ENCODE measurements at places on chromosomes 5 and 9. TPM values are rescaled to one million over a fixed set of nuclear protein-coding genes. Genes with fewer than 3 reads are reported as not detected.

DNA sequence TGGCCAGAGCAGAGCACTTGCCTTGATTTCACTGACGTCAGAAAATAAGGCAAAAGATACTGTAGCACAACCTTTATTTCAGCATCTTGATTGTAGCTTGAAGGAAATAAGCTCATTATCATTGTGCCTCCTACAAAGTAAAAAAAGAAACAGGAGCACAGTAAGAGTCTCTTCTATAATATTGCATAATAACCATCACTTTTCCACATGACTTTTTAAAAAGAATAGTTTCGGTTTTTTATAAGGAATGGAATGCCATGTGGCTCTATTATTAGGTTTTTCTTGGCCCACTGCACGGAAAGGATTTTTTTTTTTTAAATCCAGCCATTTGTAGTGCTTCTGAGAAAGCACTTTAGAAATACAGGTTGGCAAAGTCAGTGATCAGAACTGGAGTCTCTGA is 655.3 kb downstream of the LRRC70 start:
- no peaks in the 10 kb centered on the region for H3K4me1 ChIP-seq
- no peaks in the 10 kb centered on the region for H3K27me3 ChIP-seq
- DNase-seq = no peak
- no peak overlapping the region for H3K4me3 ChIP-seq
- H3K36me3 ChIP-seq = no peaks in the 10 kb centered on the region
- no peak overlapping the region for H3K27ac ChIP-seq

- H3K4me3 ChIP-seq = no peak overlapping the region
- H3K27ac ChIP-seq = peak overlapping the region; percentile 10
- no peaks in the 10 kb centered on the region for H3K36me3 ChIP-seq
- DNase-seq = no peak
- peaks cover 16% of the 10 kb centered on the region for H3K4me1 ChIP-seq
Observed at GRCh38 chr5:10275460-10275859, 25.4 kb downstream of the CCT5 start.

DNA sequence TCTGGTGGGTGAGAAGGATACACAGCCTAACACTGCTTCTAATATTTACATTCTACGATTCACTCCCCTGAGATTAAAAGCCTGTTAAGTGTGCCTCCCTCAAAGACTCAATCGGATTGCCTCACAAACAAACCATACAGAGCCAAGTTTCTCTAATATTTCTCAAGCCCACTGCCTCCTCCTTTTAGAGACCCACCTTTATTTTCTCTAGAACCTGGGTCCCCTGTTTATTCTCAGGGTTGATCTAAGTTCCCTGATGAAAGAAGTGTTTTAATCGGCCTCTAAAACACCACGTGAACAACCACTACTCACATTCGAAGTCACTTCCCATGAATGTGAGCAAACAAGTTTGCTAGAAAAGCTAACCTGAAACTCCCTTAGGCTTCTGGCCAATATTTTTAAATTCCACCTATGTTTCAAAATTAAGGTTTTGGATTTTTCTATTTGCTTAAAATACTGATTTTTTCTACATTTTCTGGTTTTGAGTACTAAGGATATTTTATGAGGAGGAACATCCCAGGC is 76.5 kb downstream of the GLIS3 start:
- no peaks in the 10 kb centered on the region for H3K27me3 ChIP-seq
- H3K4me1 ChIP-seq = no peaks in the 10 kb centered on the region
- no peak overlapping the region for H3K27ac ChIP-seq
- no peak for DNase-seq
- H3K36me3 ChIP-seq = no peaks in the 10 kb centered on the region

GRCh38 chr5:68215898-68216244 is 315 bp downstream of the PIK3R1 start:
- DNase-seq = no peak
- no peaks in the 10 kb centered on the region for H3K27me3 ChIP-seq
- peaks cover 37% of the 10 kb centered on the region for H3K4me1 ChIP-seq
- H3K4me3 ChIP-seq = peak overlapping the region; percentile 95
- no peak overlapping the region for H3K27ac ChIP-seq
- H3K36me3 ChIP-seq = peaks cover 14% of the 10 kb centered on the region

The CDH9 gene
- 0.14 TPM for total RNA-seq

DNA sequence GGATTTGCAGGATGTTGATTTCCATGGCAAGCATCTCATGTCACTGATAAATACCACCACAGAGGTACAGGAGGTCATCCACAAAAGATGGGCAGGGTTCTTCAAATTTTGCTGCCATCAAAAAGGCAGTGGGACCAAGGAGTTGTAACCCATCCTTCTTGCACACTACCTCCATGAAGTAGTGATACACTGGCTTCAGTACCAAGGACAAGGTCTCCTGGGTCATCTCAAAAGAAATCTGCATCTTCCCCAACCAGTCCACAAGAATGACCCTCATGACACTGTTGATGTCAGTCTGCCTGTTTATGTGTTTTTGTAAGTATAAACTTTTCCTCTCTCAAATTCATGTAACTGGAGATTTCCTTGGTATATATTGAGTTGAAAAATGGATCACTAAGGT is 298.2 kb downstream of the CDH9 start:
- no peak for DNase-seq
- no peaks in the 10 kb centered on the region for H3K27me3 ChIP-seq
- H3K4me1 ChIP-seq = no peaks in the 10 kb centered on the region
- no peak overlapping the region for H3K27ac ChIP-seq
- H3K36me3 ChIP-seq = no peaks in the 10 kb centered on the region

GRCh38 chr9:124779368-124780059 is 2.6 kb downstream of the OLFML2A start:
- no peak for DNase-seq
- no peaks in the 10 kb centered on the region for H3K36me3 ChIP-seq

- DNase-seq = no peak
- no peak overlapping the region for H3K27ac ChIP-seq
- no peak overlapping the region for H3K4me3 ChIP-seq
- no peaks in the 10 kb centered on the region for H3K27me3 ChIP-seq
- no peaks in the 10 kb centered on the region for H3K36me3 ChIP-seq
- H3K4me1 ChIP-seq = no peaks in the 10 kb centered on the region
Observed at GRCh38 chr9:76424491-76424890, 30.3 kb upstream of the RFK start.

The TMEM8B gene
- total RNA-seq = 23.9 TPM

DNA sequence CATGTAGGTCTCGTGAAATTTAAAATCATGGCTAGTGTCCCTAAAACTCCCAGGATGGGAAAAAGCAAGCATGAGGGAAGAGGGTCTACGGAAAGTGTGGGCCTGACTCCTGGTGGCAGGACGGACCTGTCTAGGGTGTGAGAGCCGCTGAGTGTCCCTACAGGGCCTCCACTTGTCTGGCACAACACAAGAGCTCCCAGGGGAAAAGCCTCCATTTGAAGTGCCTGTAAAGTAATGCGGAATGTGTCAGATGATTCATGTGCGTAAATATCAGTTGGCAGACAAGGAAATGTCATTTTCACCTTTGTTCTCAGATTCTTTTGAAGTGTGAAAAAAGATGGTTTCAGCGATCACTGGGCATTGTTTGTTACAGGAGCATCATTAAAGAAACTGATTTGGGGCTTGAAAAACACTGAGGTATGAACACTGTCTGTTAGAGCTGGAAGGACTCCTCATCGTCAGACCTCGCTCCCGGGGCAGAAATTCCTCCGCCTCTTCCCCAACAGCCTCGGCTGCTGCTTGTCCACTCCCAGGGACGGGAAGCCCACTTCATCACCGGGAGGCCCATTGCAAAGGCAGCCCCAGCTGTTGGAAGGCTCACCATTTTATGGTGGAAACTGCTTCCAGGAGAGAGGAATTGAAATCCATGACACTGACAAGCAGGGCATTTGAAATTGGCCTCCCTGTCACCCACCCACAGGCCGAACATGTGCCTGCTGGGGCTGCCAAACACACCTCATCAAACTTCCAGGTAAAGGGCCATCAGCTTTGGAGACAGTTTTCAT is 240.8 kb downstream of the FSTL4 start:
- H3K4me3 ChIP-seq = no peak overlapping the region
- no peaks in the 10 kb centered on the region for H3K27me3 ChIP-seq
- H3K27ac ChIP-seq = no peak overlapping the region

GRCh38 chr5:83987513-83988292 is 267.0 kb upstream of the HAPLN1 start:
- H3K4me1 ChIP-seq = no peaks in the 10 kb centered on the region
- H3K27ac ChIP-seq = no peak overlapping the region
- no peak for DNase-seq
- no peak overlapping the region for H3K4me3 ChIP-seq
- H3K27me3 ChIP-seq = no peaks in the 10 kb centered on the region

DNA sequence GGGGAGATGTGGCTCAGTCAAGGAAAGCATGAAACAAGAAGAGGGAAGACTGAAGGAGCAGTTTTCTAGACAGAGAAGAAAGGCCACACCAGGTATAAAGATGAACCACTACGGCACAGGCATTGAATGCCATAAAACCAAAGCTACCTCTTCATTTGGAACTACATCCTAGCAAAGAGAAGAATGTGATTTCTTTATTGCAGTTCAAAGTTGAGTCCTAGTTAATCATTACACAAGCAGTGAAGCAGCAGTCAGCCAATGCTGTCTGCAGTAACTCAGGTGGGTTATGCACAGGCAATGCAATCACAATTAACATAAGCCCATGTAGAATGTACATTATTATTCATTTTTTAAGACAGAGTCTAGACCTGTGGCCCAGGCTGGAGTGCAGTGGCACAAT is 21.7 kb upstream of the PCAT7 start:
- no peaks in the 10 kb centered on the region for H3K4me1 ChIP-seq
- H3K27me3 ChIP-seq = no peaks in the 10 kb centered on the region
- H3K27ac ChIP-seq = no peak overlapping the region
- H3K36me3 ChIP-seq = no peaks in the 10 kb centered on the region
- no peak for DNase-seq

The PLAC8L1 gene
- 1.8 TPM for total RNA-seq

- H3K36me3 ChIP-seq = peaks cover 15% of the 10 kb centered on the region
- no peaks in the 10 kb centered on the region for H3K4me1 ChIP-seq
- no peak overlapping the region for H3K27ac ChIP-seq
- no peak for DNase-seq
Observed at GRCh38 chr5:33690374-33691135, 201.2 kb downstream of the ADAMTS12 start.

The LRRC14B gene
- not detected for total RNA-seq

DNA sequence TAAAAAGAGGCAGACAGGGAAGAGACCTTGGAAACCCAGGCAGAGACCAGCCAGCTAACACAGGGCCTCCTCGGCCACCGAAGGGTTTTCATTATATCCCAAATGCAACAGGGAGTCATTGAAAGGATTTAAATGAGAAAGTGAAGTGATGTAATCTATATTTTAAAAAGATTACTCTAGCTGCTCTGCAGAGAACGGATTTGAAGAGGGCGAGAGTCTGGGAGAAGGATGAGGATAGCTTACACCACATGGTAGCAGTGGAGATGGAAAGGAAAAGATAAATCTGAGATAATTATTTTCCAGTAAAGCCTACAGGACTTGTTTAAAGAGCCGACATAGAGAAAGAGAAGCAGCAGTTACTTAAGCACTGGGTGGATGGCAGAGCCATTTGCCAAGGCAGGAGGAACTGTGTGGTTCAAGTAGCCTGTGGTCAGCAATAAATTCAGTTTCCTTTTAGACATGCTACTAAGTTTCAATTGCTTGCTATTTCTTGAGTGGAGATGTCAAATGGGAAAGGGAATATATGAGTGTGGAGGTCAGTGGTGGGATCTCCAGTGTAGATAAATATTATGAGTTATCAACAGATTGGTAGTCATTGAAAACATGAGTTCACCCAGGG is 9.3 kb downstream of the FBN2 start:
- peaks cover 4% of the 10 kb centered on the region for H3K4me1 ChIP-seq
- no peak for DNase-seq
- H3K4me3 ChIP-seq = no peak overlapping the region
- H3K27ac ChIP-seq = no peak overlapping the region

The PDLIM4 gene
- 37.4 TPM for total RNA-seq

- H3K27ac ChIP-seq = no peak overlapping the region
- H3K27me3 ChIP-seq = no peaks in the 10 kb centered on the region
- H3K36me3 ChIP-seq = peaks cover 16% of the 10 kb centered on the region
- no peak for DNase-seq
Observed at GRCh38 chr9:121073038-121073437, 1.7 kb upstream of the CNTRL start.

The JMY gene
- total RNA-seq = 3.0 TPM

The FOXD4 gene
- total RNA-seq = 0.77 TPM

The HACD4 gene
- 0.75 TPM for total RNA-seq

The SPINK13 gene
- total RNA-seq = not detected

DNA sequence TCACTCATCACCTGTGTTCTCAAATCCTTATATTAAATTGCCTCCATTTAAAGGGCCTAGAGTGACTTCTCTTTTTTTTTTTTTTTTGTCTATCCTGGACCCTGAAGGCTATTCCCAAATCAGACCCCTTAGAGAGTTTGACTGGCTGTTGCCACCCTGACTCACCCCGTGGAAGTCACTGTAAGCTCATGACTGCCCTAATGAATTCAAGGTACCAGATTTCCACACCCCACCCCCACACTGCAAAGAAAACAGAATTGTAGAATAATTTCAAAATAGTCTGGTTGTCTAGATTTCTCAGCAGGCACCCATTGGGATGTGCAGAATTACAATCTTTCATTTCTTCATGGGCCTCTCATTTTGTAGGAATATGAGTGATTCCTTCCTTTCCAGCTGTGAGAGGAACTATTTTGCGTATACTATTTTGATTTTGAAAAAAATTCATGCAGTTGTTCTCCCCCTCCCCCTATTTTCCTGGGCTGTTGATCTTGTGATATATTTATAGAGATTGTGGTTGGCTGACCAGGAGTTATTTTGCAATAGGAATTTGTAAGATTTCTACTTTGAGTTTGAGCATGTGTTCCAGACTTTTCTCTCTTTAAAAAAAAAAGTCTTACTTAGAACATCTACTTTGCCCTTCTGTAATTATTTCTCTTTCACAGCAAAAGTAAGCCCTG is 79.1 kb downstream of the ZNF618 start:
- peaks cover 31% of the 10 kb centered on the region for H3K4me1 ChIP-seq
- no peaks in the 10 kb centered on the region for H3K27me3 ChIP-seq
- peaks cover 3% of the 10 kb centered on the region for H3K36me3 ChIP-seq
- no peak for DNase-seq
- no peak overlapping the region for H3K27ac ChIP-seq

The FOXD4L4 gene
- 0.16 TPM for total RNA-seq

DNA sequence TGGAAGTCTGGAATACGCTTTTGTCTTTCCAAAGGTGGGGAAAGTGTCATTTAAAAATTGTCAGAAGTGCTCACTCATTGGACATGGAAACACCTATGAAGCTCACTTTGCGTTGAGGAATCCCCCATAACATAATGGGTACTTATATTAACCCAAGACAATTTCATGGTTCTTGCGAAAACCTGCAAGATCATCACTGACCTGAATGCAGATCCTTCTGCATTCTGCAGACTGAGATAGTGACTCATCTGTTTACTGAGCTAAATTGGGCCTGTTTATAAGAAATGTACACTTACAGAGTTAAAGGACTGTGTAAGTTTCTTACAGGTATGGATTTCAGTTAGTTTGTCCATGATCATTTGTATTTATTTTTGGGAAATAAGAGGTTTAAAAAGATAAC is 153.0 kb downstream of the HMHB1 start:
- H3K27ac ChIP-seq = no peak overlapping the region
- H3K4me1 ChIP-seq = no peaks in the 10 kb centered on the region
- H3K4me3 ChIP-seq = no peak overlapping the region
- H3K36me3 ChIP-seq = no peaks in the 10 kb centered on the region

The CDHR2 gene
- total RNA-seq = not detected

GRCh38 chr9:107667231-107668070 is 177.9 kb upstream of the KLF4 start:
- no peak overlapping the region for H3K4me3 ChIP-seq
- peaks cover 13% of the 10 kb centered on the region for H3K4me1 ChIP-seq
- H3K27me3 ChIP-seq = peaks cover under 1% of the 10 kb centered on the region

GRCh38 chr5:62494772-62495171 is 82.2 kb downstream of the IPO11 start:
- no peak for DNase-seq
- no peak overlapping the region for H3K4me3 ChIP-seq
- no peak overlapping the region for H3K27ac ChIP-seq
